G401 (cell line): ENCODE measurements at places on chromosomes 5 and 9. TPM values are rescaled to one million over a fixed set of nuclear protein-coding genes. Genes with fewer than 3 reads are reported as not detected.

The HTR1A gene
- not detected in 2 replicates for total RNA-seq

The STARD4 gene
- 32.0 and 61.8 TPM in 2 replicates for total RNA-seq

The IL9 gene
- not detected in 2 replicates for total RNA-seq

The URM1 gene
- total RNA-seq = 58.2 and 61.5 TPM in 2 replicates

The KIF12 gene
- 0.27 and 1.0 TPM in 2 replicates for total RNA-seq

The FREM1 gene
- 0.07 and 0.37 TPM in 2 replicates for total RNA-seq

The NIM1K gene
- 0.41 and 1.5 TPM in 2 replicates for total RNA-seq

The OBP2B gene
- total RNA-seq = not detected in 2 replicates

The CCNJL gene
- 3.1 and 5.4 TPM in 2 replicates for total RNA-seq

The CDK7 gene
- total RNA-seq = 75.8 and 85.9 TPM in 2 replicates

The CYSRT1 gene
- 10.7 and 16.0 TPM in 2 replicates for total RNA-seq

The SPATA6L gene
- 0.34 and 0.80 TPM in 2 replicates for total RNA-seq

GRCh38 chr5:88940713-88941112 lies 57.7 kb upstream of the MEF2C start:
- DNase-seq = no peak

DNA sequence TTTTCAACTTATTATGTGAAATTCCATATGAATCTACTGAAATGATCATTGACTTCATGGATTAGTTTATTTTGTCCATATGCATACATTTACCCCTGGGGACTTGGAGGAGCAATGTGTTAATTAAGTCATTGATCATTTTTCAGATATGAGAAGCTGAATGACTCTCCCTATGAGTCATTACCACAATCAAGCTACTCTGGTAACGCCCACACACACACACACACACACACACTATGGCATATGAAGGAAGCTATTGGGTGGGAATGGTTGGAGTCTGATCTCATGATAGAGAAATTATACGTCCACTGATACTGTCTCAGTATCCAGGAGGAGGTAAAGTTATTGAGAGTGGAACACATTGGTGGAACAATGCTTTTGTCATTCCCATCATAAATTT lies 528.9 kb downstream of the AGTPBP1 start:
- DNase-seq = no peak

DNA sequence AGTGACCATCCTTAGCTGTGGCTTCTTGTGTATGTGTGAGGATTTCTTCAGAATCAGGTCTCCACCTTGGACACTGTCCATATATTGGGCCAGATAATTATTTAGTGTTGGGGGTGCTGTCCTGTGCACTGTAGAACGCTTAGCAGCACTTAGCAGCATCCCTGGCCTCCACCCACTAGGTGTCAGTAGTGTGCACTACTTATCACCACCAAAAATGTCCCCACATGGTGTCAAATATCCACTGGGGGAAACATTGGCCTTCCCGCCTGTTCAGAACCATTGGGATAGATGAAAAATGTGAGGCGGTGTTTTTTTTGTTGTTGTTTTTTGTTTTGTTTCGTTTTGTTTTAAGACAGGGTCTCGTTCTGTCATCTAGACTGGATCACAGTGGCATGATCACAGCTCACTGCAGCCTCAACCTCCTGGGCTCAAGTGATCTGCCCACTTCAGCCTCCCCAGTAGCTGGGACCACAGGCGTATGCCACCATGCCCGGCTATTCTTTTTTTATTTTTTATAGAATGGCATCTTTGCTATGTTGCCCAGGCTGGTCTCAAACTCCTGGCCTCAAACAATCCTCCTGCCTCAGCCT lies 67.7 kb downstream of the TENT4A start:
- DNase-seq = no peak

DNA sequence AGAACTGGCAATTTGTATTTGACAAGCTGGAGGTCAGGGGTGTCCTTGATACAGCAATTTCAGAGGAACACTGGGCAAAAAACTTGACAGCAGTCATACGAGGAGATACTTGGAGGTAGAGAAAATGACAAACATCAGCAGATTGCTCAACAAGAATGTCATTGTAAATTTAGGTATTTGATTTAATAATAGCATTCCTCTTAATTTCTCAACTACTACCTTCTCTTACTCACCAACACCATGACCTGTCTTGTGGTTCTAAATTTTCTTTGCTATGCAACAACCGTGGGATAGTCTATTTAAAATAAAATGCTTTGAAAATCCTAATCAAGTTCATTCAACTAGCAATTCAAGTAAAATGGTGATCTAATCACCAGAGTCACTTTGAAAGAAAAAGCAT lies 128.4 kb downstream of the DNAH5 start:
- no peak for DNase-seq

GRCh38 chr9:125617087-125617486 lies 89.9 kb downstream of the MAPKAP1 start:
- no peak for DNase-seq

DNA sequence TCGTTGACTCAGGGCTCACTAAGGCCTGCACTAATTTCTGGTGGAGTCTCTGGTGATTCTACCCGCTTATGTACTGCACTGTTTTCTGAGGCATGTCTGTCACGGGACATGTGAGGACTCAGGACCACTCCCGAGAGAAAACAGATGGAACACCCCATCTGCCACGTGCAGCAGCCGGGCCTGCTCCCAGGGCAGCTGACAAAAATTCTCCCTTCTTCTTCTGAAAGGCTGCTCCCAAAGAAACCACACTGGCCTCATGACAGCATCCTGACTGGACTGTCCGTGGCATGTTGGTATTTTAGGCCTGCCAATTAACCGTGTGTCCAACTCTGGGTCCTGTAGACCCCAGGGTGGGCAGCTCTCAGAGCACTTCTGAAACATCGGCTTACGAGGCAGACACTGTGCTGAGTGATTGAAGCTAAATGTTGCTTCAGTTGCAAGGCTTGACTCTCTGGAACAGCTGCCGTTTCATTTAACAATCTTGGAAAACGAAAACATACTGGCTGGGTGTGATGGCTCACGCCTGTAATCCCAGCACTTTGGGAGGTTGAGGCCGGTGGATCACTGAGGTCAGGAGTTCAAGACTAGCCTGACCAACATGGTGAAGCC lies 39.0 kb downstream of the FAM240B start:
- DNase-seq = no peak

GRCh38 chr5:55308254-55308836 lies 556 bp downstream of the MTREX start:
- DNase-seq = no peak

GRCh38 chr9:37564916-37565315 lies 11.3 kb downstream of the FBXO10 start:
- DNase-seq = no peak

DNA sequence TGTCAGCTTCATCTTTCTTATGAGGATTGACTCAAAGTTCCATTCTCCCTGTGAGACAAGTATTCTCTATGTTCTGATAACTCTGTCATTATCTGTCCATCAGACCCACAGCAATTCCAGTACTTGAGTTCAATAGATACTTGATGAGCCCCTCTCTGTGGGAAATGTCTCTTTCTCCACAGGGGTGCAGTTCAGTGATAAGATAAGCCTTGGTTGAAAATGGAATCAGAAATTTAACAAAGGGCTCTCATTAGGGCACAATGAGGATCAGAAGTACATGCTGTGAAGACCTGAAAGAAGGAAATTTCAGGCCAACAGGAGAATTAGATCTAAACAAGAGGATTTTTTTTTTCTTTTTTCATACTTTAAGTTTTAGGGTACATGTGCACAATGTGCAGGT lies 737.3 kb downstream of the MTRR start:
- DNase-seq = no peak

DNA sequence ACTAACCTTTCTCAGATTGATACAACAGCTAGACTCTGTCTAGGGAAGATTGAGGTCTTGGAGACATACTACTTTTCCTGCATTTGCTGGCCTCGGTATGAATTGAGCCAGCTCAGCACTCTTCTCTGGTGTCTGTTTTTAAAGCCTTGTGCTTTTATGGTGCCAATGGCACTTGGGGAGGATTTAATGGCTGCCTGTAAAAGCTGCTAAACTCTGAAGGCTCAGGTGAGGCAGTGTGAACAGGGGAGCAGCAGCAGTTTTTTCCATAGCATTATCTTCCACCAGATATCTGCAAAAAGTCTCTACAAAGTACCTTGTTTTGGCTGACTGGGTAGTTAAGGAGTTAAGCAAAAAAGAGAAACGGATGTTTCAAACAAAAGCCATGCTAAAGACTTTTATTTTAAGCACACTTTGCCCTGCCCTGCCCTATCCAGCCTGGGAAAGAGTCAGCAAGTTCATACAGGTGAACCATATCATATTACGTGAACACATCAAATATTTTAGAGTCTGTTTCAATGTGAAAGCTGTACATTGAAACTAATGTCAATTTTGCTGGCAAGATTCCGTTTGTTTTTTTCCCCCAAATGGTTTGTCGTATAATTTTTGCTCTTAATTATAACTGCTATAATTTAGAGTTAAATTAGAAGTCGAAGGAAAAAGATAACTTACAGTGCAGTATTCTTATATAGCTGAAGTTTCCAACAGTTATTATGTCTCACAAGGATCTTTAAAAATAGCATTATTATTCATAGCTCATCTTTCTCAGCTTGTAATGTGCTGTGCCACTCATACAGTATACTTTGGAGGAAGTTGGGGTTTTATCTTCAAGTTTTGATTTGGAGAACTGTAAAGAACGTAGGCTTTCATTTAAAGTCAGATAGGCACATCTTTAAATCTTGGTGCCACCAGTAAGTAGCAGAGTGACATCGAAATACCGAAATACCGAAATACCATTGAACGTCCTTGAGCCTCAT lies 424.1 kb upstream of the CD180 start:
- no peak for DNase-seq

DNA sequence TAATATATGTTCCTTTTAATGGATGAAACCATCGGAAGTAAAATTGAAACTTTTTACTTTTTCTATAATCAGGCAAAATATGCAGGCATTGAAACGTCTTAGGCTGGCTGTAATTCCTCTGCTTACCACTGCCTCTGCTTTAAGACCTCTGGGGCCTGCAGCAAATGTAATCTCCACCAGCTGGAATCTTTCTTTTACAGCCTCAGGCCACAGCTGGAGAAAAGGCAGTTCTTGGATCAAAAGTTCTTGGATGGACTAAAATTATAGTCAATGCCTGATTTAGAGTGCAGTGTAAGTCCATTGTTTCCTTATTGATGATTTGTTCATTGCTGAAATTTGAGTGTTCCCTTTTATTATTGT lies 396.7 kb downstream of the KCTD16 start:
- no peak for DNase-seq

DNA sequence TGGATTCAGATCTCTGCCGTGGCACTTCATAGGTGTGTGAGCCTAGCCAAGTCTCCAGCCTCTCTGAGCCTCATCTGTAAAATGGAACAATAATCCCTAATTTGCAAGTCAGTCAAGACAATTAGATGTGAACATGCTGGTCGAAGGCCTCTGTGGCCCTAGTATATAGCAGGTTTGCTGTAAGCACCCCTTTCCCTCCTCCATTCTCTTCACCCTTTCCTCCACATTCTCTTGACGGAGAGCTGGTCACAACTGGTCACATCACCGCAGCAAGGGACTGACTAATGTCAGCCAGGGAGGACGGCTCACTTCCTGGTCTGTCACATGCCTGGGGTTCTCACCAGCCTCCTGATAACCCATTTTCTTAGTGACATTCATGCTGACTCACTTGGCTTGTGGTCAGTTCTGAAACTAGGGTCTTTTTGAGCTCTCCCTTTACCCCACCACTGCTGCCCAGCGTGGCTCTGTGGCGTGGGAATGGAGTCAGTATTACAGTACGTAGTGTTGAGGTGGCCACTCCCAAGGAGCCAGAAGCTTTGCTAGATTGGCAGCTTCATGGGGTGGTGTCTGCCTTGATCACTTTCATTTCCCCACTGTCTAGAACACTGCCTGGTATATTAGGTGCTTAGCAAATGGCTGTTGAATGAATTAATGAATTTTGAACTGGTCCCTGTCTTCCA lies 47.8 kb downstream of the ERGIC1 start:
- no peak for DNase-seq

DNA sequence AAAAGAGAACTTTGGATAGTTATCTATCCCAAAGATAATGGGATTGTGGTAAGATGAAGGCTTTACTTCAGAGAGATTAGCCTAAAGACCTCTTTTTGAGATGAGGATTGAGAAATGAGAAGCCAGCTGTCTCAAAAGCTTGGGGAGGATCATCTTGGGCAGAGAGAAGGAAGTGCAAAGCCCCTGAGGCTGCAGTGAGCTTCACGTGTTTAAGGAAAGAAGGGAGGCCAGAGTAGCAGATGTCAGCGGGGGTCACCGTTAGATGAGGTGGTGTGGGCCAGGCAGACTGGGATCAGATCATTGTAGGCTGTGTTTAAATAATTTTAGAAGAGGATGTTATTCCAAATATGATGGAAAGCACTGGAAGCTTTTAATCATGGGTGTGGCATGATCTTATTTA lies 270.1 kb downstream of the ARHGEF28 start:
- no peak for DNase-seq

- no peak for DNase-seq
Observed at GRCh38 chr5:83914662-83915418, 194.2 kb upstream of the HAPLN1 start.

DNA sequence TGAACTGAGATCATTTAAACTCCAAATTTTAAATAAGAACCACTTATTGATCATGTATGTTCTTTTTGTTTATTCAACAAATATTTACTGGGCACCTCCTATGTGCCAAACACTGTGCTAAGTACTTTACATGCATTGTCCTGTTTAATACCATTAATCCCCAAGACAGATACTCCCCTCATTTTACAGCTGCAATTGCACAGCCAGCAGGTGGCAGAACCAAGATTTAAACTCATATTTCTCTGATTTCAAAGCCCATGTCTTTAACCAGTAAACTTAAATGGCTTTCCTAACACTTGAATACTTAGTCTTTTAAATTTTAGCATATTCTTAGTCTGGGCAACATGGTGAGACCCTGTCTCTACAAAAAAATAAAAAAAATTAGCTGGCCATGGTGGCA lies 43.4 kb upstream of the KIAA1958 start:
- DNase-seq = peak; percentile 22

DNA sequence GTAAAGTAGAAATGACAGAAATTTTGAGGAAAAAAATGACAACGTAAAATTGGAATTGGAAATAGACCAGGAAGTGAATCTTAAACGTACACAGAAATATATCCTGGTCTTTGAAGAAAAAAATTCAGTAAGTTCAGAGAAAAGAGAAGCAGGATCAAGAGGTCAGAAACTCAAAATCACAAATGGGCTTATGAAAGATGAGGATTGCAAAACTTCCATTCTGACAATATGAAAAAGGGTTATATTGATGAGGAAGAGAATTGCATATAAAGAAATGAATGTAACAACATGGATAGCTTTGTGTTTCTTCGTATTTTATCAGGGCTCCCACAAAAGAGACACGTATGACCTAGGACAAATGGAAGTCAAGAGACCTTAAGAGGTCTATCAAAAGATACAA lies 58.1 kb downstream of the OXCT1 start:
- no peak for DNase-seq
